Frontal cortex (tissue), 4 donors: ENCODE measurements at places on chromosomes 5 and 9.

- no peak for DNase-seq
These were observed 23.2 kb upstream of the IER5L start for GRCh38 chr9:129201289-129201688.

- DNase-seq, result no peak
These were observed 170.0 kb downstream of the TMEM38B start for GRCh38 chr9:105864248-105864898.

DNA sequence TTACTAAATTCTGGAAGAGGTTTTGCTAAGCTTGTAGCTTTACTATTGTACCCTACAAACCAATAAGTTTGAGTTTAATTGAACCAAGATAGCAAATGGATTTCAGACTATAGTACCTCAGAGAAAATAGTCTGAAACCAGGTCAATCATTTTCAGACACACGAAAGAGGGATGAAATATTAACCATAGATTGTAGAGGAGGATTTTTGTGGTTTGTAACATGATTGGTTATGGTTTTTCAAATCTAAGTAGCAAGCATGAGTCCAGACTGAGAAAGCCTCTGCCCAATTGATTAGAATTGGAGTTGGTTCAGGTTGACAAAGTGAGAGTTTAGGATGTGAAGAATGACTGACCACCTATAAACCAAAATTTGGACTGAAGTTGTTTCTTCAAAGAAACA is 562.7 kb upstream of the DMAC1 start:
- no peak for DNase-seq

GRCh38 chr5:134406390-134406789 is 5.3 kb downstream of the CDKN2AIPNL start:
- no peak for DNase-seq

GRCh38 chr5:43895876-43896275 is 292.9 kb downstream of the NNT start:
- no peak for DNase-seq

DNA sequence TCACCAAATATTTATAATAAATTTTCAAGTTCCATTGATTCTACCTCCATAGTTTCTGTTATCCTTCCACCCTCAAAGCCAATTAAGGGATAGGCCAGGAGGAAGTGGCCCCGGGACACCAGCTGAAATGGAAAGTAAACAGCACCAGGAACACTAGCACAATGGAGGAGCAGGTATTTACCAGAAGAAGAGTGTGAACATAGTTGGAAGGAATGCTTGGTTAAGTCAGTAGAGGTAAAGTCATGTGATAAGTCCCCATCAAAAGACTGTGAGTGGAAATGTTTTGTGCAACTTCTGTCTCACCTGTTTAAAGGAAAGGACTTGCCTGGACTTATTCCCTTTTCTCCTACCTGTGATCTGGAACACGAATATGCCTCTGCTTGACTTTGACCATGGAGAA is 146.7 kb upstream of the RAI14 start:
- DNase-seq, result no peak
